Ovary (tissue), 10 donors: ENCODE measurements at places on chromosomes 5 and 9. TPM values are rescaled to one million over a fixed set of nuclear protein-coding genes. Genes with fewer than 3 reads are reported as not detected.

The CNOT6 gene
- total RNA-seq, result 24.9 TPM

The PCDHA9 gene
- 0.60 TPM for total RNA-seq

DNA sequence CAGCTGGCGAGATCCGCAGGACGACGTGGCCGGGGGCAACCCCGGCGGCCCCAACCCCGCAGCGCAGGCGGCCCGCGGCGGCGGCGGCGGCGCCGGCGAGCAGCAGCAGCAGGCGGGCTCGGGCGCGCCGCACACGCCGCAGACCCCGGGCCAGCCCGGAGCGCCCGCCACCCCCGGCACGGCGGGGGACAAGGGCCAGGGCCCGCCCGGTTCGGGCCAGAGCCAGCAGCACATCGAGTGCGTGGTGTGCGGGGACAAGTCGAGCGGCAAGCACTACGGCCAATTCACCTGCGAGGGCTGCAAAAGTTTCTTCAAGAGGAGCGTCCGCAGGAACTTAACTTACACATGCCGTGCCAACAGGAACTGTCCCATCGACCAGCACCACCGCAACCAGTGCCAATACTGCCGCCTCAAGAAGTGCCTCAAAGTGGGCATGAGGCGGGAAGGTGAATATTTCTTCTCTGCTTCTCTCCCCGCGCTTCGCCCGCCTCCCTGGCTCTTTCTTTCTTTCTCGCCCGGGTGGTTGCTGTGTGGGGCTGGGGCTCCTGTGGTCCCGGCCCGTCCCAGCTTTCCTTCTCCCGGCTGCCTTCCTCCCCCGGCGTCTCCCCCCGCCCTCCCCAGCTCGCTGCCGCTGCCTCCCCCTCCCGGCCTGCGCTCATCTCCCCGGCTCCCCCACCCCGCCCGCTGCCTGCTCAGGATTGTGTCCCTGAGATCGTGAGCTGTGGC is 2.2 kb downstream of the NR2F1 start:
- no peaks in the 10 kb centered on the region for H3K27me3 ChIP-seq
- DNase-seq, result peak; percentile 63
- H3K27ac ChIP-seq, result peak overlapping the region; percentile 55

DNA sequence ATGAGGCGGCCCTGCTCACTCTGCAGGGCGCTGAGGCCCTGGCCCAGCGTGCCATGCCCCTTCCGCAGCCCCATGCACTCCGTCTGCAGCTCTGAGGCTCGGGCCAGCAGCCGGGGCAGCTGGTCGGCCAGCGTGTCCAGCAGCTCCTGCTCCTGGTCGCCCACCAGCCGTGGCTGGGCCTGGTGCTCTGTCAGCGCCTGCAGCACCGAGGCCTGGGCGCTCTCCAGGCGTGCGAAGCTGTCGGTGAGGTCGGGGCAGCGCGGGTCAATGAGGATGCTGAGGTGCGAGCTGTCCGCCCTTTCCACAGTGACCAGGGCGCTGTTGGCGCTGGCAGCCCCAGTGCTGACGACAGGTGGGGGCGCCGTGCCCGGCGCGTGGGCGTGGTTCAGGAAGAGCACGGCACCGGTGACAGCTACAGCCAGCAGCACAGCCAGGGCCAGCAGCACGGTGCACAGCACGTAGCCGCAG is 9.4 kb downstream of the FIBCD1 start:
- H3K36me3 ChIP-seq, result no peaks in the 10 kb centered on the region
- DNase-seq, result no peak
- H3K27ac ChIP-seq, result no peak overlapping the region
- H3K27me3 ChIP-seq, result no peaks in the 10 kb centered on the region

- no peak overlapping the region for H3K27ac ChIP-seq
- DNase-seq, result no peak
- H3K4me1 ChIP-seq, result no peaks in the 10 kb centered on the region
- H3K4me3 ChIP-seq, result no peak overlapping the region
These were observed 40.4 kb downstream of the ZDHHC21 start for GRCh38 chr9:14652729-14653377.
